SK-N-SH (cell line): ENCODE measurements at places on chromosomes 13 and 19. TPM values are rescaled to one million over a fixed set of nuclear protein-coding genes. Genes with fewer than 3 reads are reported as not detected.

The CNFN gene
- polyA plus RNA-seq = 2.3 and 4.5 TPM in 2 replicates

DNA sequence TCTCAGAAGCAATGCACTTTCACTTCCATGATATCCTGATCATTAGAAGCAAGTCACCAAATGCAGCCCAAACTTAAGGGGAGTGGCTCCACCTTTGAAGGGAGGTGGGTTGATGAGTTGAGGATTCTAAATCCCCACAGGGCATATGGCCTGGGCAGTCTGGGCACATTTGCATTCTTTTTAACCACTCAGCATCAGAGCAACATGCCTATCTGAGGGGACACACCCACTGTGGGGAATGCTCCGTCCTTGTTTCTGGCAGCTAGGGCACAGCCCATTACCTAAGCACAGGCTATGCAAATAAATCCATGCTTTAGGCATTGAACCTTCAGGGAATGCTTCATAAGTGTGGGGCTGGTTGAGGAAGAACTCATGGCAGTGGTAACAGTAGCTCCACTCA is 12.3 kb upstream of the SACS start:
- no peak for DNase-seq

DNA sequence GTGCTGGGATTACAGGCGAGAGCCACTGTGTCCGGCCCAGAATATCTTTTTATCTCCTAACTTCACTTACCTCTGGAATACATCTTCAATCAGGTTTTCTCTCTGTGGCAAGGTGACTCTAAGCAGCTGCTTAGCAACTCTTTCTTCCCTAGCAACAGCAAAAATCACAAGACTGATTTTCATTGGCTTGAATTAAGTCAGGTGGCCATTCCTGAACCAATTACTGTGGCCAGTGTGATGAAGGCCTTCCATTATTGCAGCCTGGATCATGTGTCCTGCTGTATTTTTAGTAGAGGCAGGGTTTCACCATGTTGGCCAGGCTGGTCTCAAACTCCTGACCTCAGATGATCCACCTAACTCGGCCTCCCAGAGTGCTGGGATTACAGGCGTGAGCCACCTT is 9.0 kb upstream of the LTBP4 start:
- peak; percentile 58 for DNase-seq

- no peak for DNase-seq
These were observed 1318.9 kb downstream of the OLFM4 start for GRCh38 chr13:54347531-54347930.

DNA sequence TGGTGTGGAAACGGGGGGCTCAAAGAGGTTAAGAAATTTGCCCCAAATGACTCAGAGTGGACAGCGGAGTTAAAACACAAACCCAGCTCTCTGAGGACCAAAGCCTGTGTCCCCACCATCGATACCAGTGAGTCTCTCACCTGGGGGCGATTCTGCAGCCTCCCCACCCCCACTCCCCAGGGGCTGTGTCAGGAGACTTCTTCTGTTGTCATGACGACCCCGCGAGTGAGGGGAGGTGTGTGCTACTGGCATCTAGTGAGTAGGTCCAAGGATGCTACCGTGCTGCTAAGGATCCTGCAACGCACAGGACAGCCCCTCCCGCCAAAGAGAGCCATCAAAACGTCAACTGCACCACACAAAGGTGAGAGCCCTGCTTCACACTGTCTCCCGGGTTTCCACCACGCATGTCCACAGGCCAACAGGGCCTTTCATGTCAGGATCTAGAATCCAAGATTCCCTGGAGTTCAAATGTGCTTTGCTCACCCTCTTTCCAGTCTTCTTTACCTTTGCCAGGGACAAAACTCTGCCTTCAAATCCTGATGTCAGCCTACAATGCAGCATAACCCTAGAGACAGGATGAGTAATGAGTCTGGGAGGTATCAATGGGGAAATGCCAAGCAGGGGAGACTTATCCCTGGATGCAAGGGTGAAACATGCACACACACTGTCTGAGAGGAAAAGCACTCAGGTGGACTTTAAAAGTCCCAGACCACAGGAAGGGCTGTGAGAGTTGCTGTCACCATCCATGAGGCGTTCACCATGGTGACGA is 3.9 kb downstream of the RANBP3 start:
- no peak for DNase-seq

DNA sequence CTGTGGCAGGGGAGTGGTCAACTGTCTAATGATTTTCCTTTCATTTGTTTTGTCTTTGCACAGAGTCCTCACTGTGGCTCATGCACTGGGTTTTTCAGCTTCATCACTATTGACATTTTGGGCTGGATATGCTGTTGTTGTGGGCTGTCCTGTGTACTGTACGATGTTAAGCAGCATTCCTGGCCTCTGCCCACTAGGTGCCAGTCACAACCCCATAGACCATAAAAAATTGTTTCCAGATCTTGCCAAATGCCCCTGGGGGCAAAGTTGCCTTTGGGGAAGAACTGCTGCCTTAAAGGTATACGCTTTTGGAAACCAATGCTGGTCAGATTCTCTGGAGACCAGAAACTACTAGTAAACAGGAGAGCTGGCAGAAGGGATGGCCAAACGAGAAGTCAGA is 310.4 kb downstream of the SPRY2 start:
- no peak for DNase-seq

DNA sequence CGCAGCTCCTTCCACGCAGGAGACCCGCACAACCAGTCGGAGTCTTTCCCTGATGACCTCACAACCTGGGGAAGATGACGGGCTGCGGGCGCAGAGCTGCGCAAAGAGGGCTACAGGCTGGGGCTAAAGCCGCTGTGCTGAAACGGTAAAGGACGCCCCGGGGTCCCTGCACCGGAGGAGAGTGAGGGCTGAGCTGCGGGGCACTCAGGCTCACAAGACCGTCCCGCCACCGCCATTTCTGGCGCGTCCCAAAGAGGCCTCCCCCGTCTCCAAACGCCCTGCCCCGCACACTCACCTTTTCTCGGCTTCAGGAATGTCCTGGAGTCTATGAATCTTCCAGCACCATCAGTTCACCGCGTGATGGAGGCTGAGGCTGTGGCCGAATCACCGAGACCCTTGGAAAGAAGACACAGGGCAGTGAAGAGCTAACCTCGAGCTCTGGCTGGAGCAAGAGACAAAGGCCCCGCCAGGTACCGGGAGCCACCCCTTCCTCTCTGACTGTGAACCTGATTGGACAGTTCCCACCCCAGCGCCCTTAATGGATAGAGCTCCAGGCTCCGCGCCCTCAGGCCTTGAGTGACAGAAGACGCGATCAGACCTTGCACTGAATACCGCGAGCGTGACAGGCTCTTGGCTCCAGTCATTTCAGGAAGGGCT is 41.8 kb upstream of the ZNF429 start:
- peak; percentile 87 for DNase-seq

DNA sequence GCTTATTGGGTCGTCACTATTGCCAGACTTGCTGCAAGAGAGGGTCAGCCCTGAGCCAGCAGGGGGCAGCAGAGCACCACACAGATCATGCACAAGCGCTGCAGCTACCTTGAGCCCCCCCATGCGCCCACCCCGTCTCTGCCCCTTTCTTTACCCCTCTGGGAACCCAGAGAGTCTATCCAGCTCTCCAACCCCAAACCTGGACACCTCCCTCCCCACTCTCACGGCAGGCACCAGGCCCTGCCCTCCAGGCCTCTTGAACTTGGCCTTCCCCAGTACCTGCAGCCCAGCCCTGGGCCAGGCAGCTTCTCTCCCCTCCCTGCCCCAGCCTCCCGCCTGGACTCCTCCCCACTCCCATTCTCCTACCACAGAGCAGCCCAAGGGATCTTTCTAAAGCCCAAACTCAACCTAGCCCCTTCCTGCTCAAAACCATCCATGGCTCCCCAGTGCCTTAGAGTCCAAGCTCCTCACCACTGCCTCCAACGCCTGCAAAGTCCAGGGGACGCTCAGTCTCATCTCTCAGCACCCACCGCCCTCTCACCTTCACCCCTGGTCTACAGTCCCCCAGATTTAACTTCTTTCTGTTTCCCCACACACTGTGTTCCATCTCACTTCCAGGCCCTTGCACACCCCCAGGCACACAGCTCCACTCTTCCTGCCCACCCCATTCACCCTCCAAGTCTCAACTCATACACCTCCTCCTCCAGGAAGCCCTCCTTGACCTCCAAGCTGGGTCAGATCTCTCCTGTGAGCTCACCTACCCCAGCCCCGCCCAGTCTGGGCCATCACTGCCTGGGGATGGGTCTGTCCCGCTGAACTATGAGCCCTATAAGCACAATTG is 9.4 kb upstream of the CEACAM16 start:
- DNase-seq = peak; percentile 78
